RWPE1 (cell line): ENCODE measurements at places on chromosomes 4 and X.

GRCh38 chr4:151987606-151988005 lies 226.8 kb upstream of the GATB start:
- DNase-seq, result no peak

DNA sequence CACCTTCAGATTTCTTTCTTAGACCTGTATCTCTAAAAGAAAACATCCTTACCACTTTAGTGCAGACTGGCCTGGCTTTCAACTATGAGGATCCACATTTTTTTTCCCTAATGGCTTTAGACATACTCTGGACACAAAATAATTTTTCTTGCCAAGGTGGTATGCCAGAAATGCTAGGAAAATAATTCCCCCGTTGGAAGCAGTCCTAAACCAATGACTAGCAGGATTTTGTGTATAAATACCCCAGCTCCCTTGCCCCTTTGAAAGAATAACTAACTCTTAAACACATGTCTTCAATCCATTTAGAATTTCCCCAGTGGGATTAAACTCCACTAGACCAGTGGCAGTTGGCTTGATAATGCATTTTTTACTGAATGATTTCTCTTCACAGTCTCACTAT lies 500.5 kb upstream of the FTHL17 start:
- DNase-seq, result no peak

- DNase-seq, result no peak
Observed at GRCh38 chr4:151563194-151563593, 154.2 kb downstream of the FHIP1A start.

DNA sequence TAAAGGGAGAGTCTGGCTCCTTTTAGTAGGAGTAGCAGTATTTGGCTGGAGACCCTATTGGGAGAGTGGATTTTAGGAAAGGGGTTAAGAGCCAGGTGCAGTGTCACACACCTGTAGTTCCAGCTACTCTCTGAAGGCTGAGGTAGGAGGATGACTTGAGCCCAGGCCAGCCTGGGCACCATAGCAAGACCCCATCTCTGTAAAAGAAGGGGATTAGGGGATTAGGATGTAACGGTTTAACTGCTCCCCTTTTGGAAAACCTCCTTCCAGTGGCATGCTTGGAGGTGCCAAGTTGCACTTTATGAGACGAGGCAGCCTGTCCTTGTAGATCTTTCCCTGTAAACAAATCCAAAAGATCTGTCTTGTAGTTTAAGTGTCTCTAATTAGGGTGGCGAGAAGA lies 140.0 kb downstream of the KLHL8 start:
- no peak for DNase-seq

- peak; percentile 2 for DNase-seq
Observed at GRCh38 chr4:162499478-162499877, 335.7 kb upstream of the FSTL5 start.

DNA sequence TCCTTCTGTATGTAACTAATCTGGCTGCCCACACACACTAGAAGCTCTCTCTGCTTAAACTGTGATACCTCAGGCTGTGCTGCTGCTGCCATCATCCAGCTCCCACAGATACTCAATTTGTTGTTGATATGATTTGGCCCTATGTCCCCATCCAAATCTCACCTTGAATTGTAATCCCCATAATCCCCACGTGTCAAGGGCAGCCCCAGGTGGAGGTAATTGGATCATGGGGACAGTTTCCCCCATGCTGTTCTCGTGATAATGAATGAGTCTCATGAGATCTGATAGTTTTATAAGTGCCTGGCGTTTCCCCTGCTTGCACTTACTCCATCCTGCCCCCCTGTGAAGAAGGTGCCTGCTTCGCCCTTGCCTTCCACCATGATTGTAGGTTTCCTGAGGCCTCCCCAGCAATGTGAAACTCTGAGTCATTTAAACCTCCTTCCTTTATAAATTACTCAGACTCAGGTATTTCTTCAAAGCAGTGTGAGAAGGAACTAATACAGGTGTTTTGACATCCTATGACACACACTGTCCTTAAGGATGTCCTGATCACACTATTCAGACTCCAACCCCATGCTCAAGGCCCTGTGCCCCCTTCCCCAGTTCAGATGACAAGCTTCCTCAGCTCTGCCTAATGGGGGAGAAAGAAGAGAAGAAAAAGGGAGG lies 2.9 kb upstream of the ATOH1 start:
- no peak for DNase-seq

DNA sequence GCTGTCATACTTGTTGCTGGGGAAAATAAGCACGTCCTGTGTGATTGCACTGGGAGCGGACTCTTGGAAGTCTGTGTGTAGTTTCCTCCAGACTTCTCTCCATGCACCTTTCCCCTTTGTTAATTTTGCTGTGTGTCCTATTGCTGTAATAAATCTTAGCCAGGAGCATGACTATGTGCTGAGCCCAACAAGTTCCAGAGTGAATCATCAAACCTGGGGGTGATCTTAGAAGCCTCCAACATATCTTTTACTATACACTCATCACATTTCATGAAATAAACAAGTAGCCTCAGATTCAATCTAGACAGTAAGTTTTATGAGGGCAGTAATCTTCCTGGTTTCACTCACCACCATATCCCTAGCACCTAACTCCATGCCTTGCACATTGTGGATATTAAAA lies 43.3 kb upstream of the FGF13 start:
- no peak for DNase-seq

DNA sequence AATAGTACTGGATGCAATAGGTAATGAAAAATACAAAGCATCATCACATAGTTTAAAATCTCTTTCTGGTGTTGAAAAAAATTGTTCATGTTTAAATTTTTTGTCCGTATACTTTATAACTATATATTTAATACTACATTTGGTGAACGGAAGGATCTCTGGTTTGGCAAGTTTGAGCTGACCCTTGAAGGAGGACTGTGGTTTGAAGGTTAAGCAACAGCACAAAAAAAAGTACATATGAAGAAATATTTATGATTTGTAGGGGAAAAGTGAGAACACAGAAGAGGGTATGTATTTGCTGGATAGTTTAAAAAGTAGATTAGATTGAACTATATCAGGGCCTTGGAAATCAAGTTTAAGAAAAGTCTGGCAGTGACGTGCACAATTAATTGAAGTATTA lies 13.3 kb downstream of the SRP72 start:
- DNase-seq, result no peak

DNA sequence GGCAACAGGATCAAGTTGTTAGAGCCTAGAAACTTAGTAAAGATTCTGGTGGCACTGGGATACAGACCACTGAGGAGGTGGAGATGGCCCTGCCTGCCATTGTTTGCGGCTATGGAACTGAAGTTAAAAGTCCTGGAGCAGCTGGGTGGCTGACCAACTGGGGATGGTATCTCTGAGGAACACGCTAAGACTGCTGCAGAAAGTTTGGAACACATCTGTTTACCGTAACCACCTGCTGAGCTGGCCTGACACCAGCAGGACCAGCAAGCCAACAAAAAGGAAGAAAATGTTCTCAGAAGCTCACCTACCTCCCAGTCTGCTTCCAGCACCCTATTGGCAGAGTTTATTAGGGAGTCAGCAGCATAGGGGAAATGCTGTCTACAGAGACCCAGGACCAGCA lies 17.4 kb upstream of the PACRGL start:
- no peak for DNase-seq

- no peak for DNase-seq
Observed at GRCh38 chr4:7074426-7074825, 6.6 kb upstream of the GRPEL1 start.

DNA sequence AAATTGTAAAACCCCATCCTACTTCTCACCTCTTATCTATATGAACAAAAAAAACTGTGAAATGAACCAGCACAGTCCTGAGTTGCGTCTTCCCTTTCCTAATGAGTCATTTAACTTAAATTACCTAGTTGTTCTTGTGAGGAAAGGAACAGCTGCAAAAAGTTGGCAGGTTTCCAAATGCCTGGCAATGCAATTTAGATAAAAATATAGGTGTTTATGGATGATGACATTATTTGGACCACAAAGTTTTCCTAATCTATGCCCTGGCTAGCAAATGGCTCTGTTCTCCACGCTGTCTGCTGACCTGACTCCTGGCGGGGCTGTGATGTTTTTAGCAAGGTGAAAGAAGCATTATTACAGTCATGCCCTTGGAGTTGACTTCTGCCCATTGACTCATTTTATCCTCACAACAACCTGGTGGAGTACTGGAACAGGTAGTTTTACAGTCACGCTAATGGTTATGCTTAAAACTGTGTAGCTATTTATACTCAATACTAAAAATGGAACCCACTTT lies 29.8 kb upstream of the RELL1 start:
- DNase-seq, result peak; percentile 59

GRCh38 chr4:85391589-85392410 lies 83.2 kb upstream of the ARHGAP24 start:
- no peak for DNase-seq

DNA sequence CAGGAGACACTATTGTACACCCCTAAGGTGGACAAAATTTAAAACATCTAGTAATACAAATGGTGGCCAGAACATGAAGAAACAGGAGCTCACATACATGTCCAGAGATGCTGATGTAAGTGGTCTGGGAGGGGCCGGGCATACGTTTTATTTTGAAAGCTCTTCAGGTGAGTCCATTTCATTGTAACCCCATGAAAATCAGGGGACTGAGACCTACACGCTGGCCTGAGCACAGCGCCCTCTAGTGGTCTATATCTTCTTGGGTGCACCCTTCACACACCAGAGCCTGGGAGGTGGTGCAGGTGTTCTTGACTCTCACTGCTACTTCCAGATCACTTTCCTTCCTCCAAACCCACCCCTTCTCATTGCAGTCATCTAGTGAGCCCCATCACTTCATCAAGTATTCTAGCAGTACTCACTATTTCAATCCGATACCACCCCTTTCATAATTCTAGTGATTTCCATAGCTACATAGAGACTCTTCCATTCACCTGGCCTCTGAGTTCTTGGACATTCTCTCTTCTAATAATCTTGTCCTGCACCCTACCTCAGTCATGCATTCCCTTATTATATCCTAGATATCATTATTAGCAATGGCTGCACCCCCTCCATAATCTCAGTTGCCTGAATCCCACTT lies 4.3 kb upstream of the TLR6 start:
- no peak for DNase-seq

GRCh38 chrX:110759785-110760184 lies 35.8 kb downstream of the CHRDL1 start:
- DNase-seq, result no peak

DNA sequence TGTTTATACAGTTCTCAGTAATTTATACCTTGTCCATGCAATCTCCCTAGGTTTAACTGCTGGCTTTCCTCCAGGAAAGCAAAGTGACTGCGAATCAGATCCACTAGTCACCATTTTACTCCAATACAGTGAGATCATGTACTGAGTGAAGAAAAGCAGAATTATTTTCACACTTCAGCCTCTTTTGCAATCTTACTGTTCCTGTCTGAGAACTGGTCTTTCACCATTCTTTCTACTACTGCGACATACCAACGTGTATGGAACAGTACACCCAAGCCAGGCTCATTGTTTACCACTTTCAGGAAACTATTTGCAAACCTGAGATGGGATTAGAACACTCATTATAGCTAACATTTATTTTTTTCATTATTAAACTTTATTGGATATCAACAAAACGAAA lies 8.0 kb upstream of the MSL3 start:
- no peak for DNase-seq
